Esophagus muscularis mucosa (tissue), 4 donors: ENCODE measurements at places on chromosomes 7 and 10. TPM values are rescaled to one million over a fixed set of nuclear protein-coding genes. Genes with fewer than 3 reads are reported as not detected.
A peak's percentile ranks its signal among the peaks of the same experiment; 100 is the strongest.

Gene FXYD4
- total RNA-seq = not detected

DNA sequence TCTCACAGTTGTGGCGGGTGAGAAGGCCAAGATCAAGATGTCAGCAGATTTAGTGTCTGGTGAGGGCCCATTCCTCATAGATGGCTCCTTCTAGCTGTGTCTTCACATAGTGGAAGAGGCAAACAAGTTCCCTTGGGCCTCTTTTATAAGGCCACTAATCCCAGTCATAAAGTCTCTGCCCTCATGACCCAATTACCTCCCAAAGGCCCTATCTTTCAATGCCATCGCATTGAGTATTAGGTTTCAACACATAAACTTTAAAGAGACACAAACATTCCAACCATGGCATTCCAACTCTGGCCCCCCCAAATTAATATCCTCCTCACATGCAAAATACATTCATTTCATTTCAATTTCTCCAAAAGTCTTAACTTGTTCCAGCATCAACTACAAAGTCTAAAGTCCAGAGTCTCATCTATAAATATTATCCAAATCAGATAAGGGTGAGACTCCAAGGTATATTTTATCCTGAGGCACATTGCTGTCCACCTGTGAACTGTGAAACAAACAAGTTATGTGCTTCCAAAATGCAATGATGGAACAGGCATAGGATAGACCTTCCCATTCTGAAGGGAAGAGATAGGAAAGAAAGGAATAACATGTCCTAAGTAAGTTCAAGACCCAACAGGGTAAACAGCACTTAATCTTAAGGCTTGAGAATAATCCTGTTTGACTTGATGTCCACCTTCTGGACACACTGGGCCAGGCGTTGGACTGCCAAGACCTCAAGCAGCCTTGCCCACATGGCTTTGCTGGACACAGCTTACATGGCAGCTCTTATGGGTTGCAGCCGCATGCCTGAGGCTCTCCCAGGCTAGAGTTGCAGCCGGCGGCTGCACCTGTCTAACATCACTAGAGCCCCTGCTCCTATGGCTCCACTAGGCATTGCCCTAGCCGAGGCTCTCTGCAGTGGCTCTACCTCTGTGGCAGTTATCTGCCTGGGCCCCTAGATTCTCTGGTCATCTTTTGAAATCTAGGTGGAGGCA is 312.8 kb downstream of the TNS3 start:
- H3K27me3 ChIP-seq = no peaks in the 10 kb centered on the region
- H3K4me1 ChIP-seq = peaks cover 12% of the 10 kb centered on the region
- no peak overlapping the region for H3K4me3 ChIP-seq
- DNase-seq = no peak
- no peaks in the 10 kb centered on the region for H3K36me3 ChIP-seq
- H3K27ac ChIP-seq = no peak overlapping the region

Gene HDAC9
- total RNA-seq = 98.0 TPM

DNA sequence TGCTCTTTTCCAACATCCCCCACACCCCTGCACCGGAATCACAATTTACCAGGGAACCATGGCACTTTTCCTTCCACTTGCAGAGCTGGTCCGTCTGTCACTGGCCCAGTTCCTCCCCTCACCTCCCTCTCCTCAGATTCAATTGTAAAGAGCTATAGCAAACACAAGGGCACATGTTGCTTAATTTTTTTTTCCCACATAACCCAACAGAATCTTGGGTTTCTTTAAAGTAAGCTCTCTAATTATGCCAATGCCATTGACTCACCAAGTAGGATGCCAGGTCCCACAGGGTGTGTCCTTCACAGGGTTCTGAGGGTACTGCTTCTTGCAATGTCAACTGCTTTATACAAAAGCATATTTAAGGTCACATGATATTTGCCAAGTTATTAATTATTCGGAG is 262.2 kb downstream of the AUTS2 start:
- H3K27me3 ChIP-seq = no peaks in the 10 kb centered on the region
- H3K27ac ChIP-seq = no peak overlapping the region
- no peak overlapping the region for H3K4me3 ChIP-seq
- DNase-seq = no peak
- no peaks in the 10 kb centered on the region for H3K36me3 ChIP-seq

DNA sequence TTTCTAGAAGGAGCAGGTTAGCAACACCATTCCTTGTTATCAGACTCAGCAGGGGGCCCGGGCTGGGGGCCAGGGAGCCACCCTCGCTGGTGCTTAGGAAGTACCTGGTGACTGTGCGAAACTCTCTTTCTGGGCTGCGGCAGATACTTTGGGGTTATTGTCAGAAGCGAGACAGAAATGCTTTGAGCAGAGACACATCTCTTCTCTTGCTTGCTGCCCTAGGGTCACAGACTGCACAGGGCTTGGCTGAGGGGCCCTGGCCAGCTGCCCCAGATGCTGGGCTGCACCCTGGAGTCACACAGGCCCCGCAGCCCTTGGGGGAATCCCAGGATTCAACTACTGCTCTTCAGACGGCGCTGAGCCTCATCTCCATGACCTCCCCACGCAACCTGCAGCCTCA is 91.9 kb downstream of the WDFY4 start:
- H3K4me1 ChIP-seq = no peaks in the 10 kb centered on the region
- H3K4me3 ChIP-seq = no peak overlapping the region
- H3K36me3 ChIP-seq = no peaks in the 10 kb centered on the region
- no peaks in the 10 kb centered on the region for H3K27me3 ChIP-seq

- H3K27ac ChIP-seq = peak within 1 kb of the TSS; percentile 94
- H3K36me3 ChIP-seq = no peaks in the 10 kb centered on the region
- DNase-seq = peak; percentile 96
- H3K4me1 ChIP-seq = peaks cover 81% of the 10 kb centered on the region
Measured at GRCh38 chr10:71773221-71773971, at the start of gene VSIR. Gene VSIR, minus strand, starts transcription at chr10:71773520. Its CDS starts 81 bp downstream, at chr10:71773439.

Gene GPR141
- total RNA-seq = 0.80 TPM

GRCh38 chr10:51748959-51749358 is 49.6 kb upstream of the CSTF2T start:
- no peaks in the 10 kb centered on the region for H3K36me3 ChIP-seq
- no peaks in the 10 kb centered on the region for H3K4me1 ChIP-seq
- no peaks in the 10 kb centered on the region for H3K27me3 ChIP-seq
- no peak for DNase-seq

- DNase-seq = no peak
- H3K36me3 ChIP-seq = no peaks in the 10 kb centered on the region
- no peak overlapping the region for H3K27ac ChIP-seq
- H3K27me3 ChIP-seq = no peaks in the 10 kb centered on the region
- no peak overlapping the region for H3K4me3 ChIP-seq
Measured at GRCh38 chr10:124579011-124579399, 117.4 kb downstream of the LHPP start.

DNA sequence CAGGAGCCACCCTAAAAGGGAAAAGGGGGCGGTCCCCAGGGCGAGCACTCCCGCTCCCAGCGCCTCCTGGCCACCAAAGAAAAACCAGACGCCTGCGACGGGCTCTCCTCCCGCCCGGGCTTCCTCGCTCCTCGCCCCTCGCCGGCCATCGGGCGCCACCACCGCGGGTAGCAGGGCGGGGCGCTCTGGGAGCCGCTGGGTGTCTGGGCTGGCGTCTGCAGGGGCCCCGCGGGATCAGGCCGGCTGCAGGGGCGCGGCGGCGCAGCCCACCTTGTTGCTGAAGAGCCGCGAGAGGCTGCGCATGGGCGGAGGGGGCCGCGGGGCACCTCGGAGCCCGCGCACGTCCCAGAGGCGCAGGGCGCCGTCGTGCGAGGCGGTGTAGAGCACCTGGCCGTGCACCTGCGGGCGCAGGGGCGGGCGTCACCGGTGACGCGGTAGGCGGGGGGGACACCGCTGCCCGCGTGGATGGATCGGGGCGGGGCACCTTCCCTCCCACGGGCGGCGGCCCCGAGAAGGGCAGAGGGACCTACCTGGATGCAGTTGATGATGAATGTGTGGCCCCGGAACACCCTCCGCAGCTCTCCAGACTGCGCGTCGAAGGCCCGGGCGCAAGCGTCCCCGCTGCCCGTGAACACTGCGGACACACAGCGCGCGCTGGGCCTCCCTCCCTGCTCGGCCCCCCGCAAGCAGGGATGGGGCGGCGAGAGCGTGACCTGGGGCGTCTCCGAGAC is 28.3 kb downstream of the WDR86 start:
- peaks cover 20% of the 10 kb centered on the region for H3K4me1 ChIP-seq
- DNase-seq = no peak
- no peak overlapping the region for H3K27ac ChIP-seq
- H3K4me3 ChIP-seq = peak overlapping the region; percentile 44
- H3K27me3 ChIP-seq = peaks cover 48% of the 10 kb centered on the region

- peaks cover 100% of the 10 kb centered on the region for H3K4me1 ChIP-seq
- H3K27me3 ChIP-seq = no peaks in the 10 kb centered on the region
- no peak for DNase-seq
- no peak overlapping the region for H3K4me3 ChIP-seq
Measured at GRCh38 chr10:79140855-79141254, 72.1 kb downstream of the ZMIZ1 start.

GRCh38 chr7:44733708-44734481 is 14.8 kb upstream of the ZMIZ2 start:
- no peak overlapping the region for H3K27ac ChIP-seq
- no peaks in the 10 kb centered on the region for H3K27me3 ChIP-seq
- peaks cover 4% of the 10 kb centered on the region for H3K36me3 ChIP-seq
- no peak for DNase-seq
- no peak overlapping the region for H3K4me3 ChIP-seq
- no peaks in the 10 kb centered on the region for H3K4me1 ChIP-seq

DNA sequence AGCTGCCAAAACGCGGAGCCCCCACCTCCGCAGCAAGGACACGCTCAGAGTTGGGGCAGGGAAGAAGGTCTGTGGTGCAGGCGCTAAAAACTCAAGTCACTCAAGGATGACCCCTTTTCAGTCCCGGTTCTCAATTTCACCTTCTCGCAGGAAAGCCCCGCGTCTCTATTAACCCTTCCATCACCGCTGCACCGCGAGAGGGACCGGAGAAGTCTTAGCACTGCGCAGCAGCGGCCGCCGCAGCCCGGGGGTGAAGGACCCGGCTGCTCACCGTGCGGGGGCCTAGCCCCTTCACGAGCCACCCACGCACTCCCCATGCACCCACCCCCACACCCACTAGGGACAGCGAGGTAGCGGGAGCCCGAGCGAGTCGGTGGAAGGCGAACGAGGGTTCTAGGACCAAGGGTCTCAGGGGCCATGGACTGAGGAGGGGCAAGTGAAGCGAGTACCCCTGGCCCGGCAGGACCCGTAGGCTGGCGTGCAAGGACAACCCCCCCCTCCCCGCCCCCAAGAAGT is 162.9 kb downstream of the SH3PXD2A start:
- H3K4me3 ChIP-seq = peak overlapping the region; percentile 46
- DNase-seq = no peak
- H3K27ac ChIP-seq = no peak overlapping the region
- H3K4me1 ChIP-seq = peaks cover 35% of the 10 kb centered on the region
- H3K27me3 ChIP-seq = no peaks in the 10 kb centered on the region
- no peaks in the 10 kb centered on the region for H3K36me3 ChIP-seq

Gene PPP2R2D
- 41.2 TPM for total RNA-seq
